ENCODE measurements at places on chromosomes 5 and 9. TPM values are rescaled to one million over a fixed set of nuclear protein-coding genes. Genes with fewer than 3 reads are reported as not detected.
A peak's percentile ranks its signal among the peaks of the same experiment; 100 is the strongest.

STPG3 gene
- not detected for total RNA-seq

- no peak for DNase-seq
These were observed 159.2 kb downstream of the SNCAIP start for GRCh38 chr5:122471031-122471751.

- no peak for DNase-seq
These were observed 15.1 kb downstream of the FGF1 start for GRCh38 chr5:142670804-142671203.

GRCh38 chr5:139155333-139155732 lies 42.8 kb downstream of the SIL1 start:
- DNase-seq, result no peak

DNA sequence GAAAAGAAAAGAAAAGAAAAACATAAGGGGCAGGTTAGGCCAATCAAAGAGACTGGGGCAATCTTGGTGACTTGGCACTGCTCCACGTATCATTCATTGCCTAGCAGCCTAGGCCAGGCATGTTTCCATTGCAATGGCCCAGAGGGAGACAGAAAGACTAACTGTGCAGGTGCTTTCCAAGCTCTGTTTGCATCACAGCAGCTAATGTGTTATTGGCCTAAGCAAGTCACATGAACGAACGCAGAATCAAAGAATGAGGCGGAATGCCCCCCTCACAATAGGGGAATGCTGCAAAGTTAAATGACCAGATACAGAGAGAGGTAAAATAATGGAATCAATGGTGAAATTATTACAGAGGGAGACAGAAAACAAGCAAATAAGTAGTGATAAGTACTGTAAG lies 11.1 kb upstream of the VPS13A start:
- no peak for DNase-seq

PCDHB9 gene
- total RNA-seq, result 3.8 TPM

PTGER4 gene
- 2.5 TPM for total RNA-seq

- no peak for DNase-seq
These were observed 1.8 kb upstream of the RNF44 start for GRCh38 chr5:176538989-176539384.

TLX3 gene
- total RNA-seq, result not detected

DNA sequence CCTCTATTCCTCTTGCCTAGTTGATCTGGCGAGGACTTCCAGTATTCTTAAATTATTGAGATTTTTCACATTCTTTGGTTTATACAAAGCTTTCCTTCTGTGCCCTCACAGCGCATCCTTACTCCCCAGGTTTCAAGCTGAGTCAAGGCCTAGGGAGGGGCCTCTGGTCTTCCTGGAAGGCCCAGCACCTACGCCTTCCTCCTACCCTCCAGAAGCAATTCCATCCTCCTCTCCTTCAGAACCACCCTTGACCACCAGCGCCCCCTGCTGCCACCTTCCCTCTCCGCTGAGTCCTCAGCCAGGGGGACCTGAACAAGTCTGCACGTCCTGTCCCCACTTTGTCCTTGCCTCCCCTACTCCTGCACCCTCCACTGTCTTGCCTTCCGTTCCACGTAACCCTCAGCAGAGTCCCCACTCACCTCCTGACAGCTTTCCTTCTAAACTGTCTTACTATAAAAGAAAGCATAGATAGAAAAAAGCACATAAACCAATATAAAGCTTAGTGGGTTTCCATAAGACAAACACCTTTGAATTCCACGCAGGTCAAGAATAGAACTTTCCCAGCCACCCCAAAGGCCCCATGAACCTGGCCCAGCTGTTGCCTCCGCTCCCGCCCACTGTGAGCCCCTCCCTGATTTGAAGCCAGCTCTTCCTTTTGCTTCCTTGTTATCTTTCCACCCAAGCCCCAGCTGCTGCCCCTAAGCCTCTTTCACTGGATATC lies 63.0 kb upstream of the CTSL start:
- DNase-seq, result peak; percentile 79

IL4 gene
- not detected for total RNA-seq

TMEM203 gene
- total RNA-seq, result 29.2 TPM

All from ovary (tissue), 10 donors.